ENCODE measurements at places on chromosomes 7 and 10.
A peak's percentile ranks its signal among the peaks of the same experiment; 100 is the strongest.

DNA sequence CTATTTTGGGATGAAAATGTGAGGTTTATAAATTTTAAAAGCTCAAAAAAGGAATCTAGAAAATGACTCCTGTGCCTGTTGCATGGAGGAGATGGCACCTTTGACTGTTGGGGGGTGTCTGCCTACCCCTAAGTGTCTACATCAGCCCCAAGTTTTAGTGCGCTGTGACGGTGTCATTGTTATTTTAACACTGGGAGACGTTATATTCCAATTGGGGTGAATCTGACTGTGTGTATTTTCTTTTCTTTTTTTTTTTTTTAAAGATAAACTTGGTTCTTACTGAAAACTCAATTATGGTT, 517 bp downstream of the SRGN start:
- DNase-seq = no peak

DNA sequence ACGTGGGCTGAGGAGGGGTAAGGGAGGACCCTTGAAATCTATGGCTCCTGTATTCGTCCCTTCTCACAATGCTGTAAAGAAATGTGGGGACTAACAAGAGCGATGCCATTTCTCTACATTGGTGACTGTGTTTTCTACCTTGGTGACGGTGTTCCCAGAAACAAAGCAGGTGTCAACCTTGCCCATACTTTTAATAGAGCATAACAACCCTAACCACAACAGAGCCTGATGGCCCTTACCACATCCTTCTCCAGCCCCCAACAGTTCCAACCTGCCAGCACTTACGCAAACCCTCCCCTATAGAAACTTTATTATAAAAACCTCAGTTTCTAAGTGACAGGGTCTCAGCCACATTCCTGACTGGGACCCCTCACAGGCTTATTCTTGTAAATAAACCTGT, 28.2 kb upstream of the ADCYAP1R1 start:
- DNase-seq = no peak

DNA sequence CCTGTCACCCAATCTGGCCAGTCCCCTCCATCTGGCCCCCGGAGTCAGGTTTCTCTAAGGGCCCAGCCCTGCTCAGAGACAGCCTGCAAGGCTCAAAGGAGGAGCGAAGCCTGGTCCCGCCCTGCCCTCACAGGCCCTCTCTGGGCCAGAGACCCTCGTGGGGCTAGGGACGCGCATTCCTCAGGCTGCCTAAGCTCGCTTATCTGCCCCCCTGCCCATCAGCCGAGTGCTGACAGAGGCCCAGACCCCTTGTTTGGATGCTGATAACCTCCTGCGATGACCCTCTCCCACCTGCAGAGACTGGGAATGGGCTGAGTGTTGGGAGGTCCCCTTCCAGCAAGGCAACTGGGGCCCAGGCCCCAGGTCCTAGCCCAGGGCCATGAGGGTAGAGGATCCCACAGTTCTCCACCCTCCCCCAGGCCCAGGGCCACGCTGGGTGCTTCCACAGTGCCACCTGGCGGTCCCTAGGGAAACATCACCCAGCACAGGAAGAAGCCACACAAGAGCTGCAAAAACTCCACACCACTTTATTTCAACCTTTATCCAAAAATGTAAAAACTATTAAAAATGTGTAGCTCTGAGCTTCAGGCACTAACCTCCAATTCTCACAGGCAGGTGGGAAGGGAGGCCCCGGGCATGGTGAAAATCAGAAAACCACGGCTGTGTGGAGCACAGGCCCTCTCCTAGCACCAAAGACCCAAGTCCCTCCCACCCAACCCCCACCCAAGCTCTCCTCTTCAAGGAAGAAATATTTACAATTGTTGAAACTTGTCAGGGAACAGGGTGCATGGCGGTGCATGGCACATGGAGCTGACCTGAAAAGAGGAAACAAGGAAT, 2.2 kb downstream of the NPM3 start:
- DNase-seq = peak; percentile 80

DNA sequence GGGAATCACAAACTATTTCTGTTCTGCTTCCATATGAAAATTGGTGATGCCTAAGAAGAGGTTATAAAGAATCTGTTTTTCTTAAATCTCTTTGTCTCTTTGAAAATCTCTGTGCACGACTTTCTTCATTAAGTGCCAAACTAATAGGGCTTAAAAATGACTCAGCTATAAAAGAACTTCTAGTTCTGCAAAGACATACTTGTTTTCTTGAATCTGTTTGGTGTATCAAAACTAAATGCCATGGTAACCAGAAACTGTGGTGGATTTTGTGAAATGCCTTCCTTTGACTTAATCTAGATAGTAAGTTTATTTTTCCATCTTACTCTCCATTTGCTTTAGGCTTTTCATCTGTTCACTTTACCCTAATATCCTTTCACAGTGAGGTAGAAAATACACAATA, 417.8 kb downstream of the PARD3 start:
- DNase-seq = no peak

DNA sequence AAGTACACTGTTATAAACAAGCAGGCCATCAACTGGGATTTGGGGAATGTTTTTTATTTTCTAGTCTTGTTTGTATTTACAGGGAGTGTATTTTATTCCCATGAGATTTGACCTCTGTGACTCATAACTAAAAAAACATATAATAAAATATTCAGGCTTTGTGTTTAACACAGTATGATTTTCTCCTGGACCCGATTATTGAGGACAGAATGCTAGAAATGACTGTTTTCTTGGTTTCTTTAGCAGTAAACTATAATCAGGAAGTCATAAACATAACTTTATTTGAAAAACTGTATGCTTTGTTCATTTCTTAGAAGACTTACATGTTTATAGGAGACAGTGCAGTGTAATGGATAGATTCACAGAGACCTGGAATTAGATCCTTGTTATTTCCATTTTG, 2.1 kb downstream of the NHLRC2 start:
- DNase-seq = no peak

GRCh38 chr10:114635101-114635500, 23.0 kb downstream of the ABLIM1 start:
- peak; percentile 15 for DNase-seq

- DNase-seq = peak; percentile 98
These were observed 322.8 kb upstream of the ANKRD30A start for GRCh38 chr10:36802490-36803153.

DNA sequence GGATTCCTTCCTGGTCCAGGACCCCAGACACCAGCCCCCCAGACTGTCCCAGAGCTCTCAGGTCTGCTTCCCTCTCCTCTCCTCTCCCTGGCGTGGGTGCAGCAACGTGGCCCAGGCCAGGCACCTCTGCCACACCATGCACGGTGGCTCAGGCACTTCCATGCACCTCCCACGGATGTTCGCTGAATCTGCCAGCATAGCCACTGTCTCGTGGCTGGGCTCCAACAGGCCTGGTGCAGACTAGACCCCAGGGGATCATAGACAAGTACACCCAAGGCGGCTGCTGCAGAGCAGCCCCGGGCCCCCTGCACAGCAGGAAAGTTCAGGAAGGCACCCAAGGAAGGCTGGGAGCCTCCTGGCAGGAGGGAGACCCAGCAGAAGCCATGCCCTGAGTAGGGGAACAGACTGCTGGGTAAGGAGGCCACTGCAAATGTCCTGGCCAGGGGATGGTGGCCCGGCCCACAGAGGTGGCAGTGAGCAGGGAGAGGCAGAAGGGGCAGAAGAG, 4.4 kb downstream of the RASGEF1A start:
- DNase-seq = no peak

DNA sequence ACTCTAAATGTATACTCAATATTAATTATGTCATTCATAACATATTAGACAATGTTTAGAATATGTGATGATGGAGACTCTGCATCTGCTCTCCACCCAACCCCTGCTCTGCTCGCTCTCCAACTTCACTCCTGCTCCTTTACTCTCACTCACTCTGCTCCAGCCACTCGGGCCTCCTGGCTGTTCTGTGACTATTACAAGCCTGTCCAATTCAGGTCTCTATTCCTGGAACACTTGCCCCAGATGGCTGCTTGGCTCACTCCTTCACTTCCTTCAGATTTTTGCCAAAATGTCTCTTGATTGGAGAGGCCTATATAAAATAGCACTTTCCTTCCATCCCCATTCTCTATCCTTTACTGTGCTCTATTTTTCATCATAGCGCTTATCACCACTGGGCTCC, 84.8 kb downstream of the HBP1 start:
- peak; percentile 92 for DNase-seq

DNA sequence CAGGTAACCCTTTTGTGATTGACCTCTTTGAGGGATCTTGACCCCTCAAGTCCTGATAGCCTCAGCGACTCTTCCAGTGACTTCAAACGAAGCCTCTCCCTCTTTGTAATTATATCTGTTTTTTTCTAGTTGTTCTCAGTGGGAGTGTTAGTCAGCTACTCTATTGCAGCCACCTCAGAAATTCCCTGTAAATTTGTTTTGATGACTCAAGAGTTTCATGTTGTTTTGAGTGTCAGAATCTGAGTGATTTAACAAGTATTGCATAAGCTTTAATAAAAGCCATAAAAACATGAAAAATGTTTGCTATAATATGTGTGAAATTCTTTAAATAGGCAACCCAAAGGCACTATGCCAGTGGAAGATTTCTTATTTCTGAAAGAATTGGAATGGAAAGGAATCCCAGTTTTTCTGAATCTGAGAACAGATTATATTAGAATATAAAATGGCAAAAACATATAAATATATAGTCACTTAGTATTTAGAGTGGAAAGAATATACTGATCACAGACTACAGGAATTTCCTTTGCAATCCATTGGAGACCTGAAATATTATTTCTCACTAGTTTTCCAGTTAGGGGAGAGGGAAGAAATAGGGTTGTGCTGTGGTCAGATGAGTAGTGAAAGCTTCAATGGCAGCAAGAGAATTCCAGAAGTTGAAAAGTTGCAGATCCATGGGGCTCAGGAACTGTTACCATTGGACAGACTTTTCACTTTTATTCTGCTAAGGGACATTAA, 94.4 kb upstream of the SEMA3C start:
- DNase-seq = peak; percentile 70

- no peak for DNase-seq
These were observed 9.7 kb downstream of the ZMIZ1 start for GRCh38 chr10:79078367-79079053.

GRCh38 chr10:125174360-125174759, 14.0 kb upstream of the CTBP2 start:
- DNase-seq = no peak

DNA sequence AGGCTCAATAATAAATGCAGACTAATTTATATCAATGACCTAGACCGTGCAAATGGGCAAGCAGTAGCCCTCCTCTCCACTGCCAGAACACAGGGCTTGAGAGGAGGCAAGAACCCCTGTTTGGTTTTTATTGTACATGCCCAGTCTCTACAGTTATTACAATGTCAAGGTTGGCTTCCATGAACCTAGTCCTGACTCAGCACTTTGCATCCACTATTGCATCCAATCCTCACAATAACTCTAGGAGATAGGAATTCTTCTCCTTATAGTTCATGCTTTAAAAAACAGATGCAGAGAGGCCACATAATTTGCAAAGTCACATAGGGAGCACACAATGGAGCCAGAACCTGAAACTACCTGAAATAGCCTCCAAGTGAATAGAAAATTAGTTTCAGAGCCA, 7.0 kb upstream of the COL13A1 start:
- DNase-seq = no peak

- DNase-seq = no peak
These were observed 157.5 kb downstream of the SLIT1 start for GRCh38 chr10:97028126-97028831.

DNA sequence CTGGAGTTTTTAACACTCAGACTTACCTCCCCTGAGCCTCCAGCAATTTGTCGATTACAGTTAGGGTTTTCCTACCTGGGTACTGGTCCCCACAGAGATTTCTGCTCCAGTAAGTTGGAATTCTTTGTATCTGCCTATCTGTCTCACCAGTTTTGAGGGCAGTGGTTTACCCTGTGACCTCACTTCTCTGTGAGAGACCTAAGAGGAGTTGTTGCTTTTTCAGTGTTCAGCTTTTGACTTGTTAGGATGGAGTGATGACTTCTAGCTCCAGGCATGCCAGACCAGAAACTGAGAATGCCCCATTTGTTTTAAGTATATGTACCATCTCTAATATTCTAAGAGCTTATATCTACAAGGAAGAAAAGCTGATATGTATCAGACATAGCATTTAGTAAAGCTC, 42.9 kb downstream of the CSGALNACT2 start:
- DNase-seq = no peak

DNA sequence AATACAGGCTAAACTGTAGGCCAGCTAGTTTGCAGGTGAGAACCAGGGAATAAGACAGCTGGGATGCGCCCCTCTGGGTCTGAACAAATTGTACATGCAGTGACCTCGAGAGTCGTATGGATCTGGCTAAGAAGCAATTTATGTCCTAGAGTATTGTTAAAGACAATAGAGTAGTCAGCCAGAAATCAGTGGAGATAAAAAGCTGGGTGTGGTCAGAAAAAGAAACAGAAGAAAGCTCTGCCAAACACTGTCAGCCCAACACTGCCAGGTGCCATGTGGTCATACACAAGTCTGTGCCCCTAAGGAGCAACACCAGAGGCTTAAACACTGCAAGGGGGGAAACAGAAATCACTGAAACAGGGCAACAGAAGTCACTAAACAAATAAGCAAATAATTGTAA, 62.2 kb downstream of the CNOT4 start:
- no peak for DNase-seq

DNA sequence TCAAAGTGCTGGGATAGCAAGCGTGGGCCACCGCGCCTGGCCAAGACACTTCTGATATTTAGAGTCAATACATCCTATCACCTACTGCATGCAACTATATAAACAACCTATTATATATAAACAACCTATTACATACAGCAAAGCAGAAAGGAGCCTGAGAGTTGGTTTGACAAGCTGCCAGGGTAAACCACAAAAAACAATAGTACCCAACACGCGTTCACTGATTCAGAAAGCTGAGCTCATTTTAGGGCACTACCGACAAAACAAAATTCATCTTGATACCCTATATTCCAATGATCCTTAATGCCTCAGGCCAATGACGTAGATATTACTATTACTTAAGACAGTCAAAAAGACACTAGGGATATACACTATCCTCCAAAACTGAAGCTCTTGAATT, 16.2 kb downstream of the MALSU1 start:
- DNase-seq = no peak

DNA sequence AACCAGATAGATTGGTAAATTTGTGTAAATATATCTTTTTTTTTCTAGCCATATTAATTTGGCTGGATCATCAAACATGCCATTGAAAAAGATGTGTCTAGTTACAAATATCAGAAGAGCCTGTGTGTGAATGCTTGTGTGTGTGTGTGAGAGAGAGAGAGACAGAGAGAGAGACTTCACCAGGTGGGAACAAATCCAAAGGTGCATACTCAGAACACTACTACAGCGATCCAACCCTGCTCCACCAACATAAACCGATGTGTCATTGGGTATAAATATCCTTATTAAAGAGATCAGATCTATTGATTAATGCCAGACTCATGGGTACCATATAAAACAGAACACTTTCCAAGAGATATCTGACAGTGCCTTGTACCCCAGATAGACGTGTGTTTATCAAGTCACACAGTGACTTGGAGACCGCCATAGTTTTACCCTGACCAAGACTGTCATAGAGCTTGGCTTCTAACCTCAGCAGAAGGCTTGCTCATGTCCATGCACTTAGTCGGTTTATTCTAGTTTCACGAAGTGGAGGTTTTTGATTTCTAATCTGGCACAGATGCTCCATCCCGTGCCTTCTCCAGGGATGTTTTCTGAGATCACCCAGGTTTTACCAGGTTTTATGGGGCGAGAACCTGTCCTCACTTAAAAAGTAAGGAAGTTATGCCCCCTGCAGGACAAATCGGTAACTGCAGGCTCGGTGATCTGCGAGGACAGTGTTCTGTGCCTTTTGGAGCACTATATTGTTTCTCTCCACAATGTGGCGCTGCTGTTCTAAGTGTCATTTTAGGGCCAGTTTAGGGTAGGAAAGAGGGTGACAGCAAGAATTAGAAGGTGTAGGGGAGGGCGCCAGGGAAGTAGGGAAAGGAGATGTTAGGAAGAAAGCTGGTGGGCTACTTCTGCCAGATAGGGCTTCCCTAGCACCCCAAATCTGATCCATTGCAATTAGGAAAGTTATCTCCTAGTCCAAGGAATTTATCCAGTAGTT, 29.3 kb upstream of the WNT8B start:
- DNase-seq = peak; percentile 98

Measured in brain (organoid and tissue), 16 donors.